H7 (cell line): ENCODE measurements at places on chromosomes 3 and 15.

DNA sequence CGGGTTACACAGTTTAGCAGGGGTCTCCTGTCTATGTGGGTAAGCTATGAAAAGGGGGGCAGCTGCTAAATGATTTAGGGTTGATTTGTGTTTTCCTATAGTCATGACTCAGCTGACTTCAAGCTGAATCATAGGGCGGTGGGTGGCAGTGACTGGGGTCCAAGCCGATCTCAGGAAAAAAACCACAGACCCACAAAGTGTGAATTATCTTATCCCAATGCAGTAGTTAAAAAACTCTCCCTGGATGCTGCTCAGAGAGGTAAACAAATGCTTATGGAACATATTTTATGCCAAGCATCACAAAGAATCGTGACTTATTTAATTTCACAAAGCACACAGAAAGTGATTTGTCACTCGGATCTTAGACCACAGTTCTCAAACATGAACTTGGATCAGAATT is 18.4 kb upstream of the TOPAZ1 start:
- no peak for DNase-seq

- DNase-seq, result peak; percentile 90
Measured at GRCh38 chr15:53759411-53759931, at the start of gene WDR72. TSS of gene WDR72 (minus strand) at chr15:53759663. CDS start at chr15:53733149, 26,514 bp downstream.

GRCh38 chr3:112038863-112039262 is 4.3 kb downstream of the TMPRSS7 start:
- DNase-seq, result no peak

DNA sequence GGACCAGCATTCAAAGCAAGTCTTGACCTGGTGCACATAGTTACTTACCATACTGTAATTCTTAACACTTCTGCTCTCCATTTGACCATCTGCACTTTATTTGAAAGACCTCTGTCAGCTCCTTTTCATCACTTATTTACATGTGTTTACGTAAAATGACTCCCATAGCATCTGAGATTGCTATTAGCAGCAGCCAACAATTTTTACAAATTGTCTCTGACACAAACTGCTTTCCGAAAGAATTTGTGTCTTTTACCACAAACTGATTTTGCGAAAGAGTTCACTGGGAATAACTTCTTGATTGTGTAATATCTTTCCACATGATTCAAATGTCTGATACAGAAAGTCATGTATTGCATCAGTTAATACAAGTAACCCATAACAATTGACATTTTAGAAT is 144.1 kb upstream of the PEX5L start:
- DNase-seq, result no peak

GRCh38 chr15:35560870-35561269 is 14.9 kb upstream of the DPH6 start:
- no peak for DNase-seq

- DNase-seq, result no peak
Measured at GRCh38 chr3:54259636-54260035, 137.3 kb downstream of the CACNA2D3 start.

- DNase-seq, result no peak
Measured at GRCh38 chr15:53834214-53834613, 74.8 kb upstream of the WDR72 start.

- no peak for DNase-seq
Measured at GRCh38 chr15:67955252-67955651, 98.9 kb upstream of the PIAS1 start.
